ENCODE measurements at places on chromosomes 3 and 15.

DNA sequence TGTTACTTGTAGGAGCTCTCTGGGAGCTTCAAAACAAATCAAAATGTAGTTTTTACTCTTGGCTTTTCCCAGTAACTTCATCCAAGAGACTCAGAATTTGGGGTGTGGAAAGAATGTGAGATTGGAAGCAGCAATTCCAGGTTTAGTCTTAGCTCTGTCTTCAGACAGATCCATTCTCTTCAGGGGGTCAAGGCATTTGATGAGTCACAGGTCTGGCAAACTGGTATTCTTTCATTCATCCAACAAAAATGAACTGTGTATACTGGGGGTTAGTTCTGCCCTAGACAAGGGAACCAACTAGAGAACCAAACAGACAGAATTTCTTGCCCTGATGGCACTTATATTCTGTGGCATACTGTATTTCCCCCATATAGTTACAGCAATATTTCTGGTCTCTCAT lies 36.3 kb upstream of the CADPS start:
- DNase-seq: no peak

DNA sequence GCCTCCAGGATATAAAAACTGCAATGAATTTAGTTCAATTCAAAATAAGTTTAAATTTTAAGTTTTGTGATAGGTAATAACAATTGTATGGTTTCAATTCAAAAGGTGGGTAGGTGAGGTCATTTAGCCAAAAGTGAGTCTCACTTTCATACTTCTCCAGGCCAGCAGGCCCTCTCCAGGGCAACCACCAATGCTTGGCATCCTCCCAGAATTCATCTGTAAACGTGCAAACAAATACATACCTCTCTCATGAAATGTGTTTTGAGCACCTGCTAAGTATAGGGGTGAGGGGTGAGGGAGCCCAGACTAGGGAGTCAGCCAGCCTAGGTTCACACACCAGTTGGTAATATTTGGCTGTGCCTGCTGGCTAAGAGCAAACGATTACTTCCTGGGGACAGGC lies 22.0 kb upstream of the RBSN start:
- DNase-seq: no peak

- no peak for DNase-seq
Measured at GRCh38 chr3:70829092-70829491, 516.7 kb upstream of the MDFIC2 start.

DNA sequence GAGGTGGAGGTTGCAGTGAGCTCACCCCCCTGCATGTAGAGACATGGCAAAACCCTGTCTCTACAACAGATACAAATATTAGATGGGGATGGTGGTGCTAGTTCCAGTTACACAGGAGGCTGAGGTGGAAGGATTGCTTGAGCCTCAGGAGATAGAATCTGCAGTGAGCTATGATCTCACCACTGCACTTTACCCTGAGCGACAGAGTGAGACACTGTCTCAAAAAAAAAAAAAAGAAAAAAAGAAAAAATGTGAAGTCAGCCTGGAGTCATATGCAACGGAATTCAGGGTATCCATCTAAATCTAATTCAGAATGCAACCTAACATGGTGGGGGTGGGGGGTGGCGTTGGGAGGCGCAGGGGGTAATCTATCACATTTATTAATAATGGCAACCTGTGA lies 37.1 kb upstream of the NR2F2 start:
- DNase-seq: no peak

DNA sequence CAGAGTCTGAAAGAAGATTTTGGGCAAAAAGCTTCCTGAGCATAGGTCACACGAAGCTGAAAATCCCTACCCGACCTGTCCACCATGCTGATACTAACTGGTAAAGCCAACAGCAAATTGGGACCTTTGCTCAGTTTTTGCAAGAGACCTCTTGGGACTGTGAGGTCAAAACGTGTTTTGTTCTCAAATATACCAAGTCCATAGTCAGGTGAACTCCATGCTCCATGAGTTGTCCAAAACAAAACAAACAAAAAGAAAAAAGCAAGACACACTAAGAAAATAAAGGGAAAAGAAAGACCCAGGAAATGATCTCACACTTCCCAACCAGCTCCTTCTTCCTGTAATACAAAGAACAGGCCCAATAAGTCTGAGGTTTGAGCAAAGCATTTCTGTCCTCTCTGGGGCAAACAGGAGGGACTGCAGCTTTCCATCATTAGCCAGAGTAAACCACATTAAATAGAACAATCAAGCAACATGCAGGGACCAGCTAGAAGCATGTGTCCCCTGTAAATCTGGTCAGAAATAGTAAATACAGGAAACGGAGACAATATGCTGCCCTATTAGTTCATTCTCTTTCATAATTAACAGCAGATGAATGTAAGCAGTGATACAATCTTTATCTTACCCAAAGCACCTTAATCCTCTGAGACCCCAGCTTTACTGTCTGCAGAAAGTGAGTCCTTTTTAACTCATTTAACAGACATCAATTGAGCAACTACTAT lies 125.0 kb upstream of the LIPC start:
- DNase-seq: no peak

DNA sequence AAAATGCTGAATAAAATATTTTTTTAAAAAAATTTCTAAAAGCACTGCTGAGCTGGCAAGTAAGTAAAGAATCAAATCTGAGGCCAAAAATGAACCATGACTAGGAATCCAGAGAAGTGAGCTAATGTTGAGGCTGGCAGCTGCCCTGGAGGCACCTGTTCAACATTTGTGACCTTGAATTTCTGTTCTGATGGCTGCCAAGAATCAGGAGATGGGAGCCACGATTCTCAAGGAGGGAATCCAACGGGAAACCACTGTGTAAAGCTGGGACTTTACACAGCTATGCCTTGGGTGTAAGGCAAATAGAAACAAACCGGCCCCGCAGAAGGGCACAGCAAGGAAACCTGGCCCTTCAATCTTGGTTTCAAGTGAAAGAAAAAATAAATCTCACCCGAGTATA lies 22.7 kb downstream of the HEG1 start:
- DNase-seq: no peak

DNA sequence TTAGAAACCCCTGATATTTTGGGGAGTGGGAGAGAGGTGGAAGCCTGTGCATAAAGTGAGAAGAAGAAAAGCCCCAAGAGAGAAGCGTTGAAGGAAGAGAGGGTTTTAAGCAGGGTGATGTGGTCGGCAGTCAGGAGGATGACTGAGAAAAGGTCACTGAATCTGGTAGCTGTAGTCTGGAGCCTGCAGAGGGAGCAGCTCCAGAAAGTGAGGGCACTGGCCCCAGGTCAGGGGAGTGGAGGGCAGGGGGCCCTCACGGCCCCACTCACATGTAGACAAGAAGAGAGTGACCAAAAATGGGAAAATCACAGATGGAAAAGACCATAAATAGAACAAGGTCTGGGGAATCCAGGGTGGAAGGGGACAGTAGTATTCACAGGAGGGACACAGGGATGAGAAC lies 105.5 kb downstream of the RYK start:
- DNase-seq: no peak

- peak; percentile 72 for DNase-seq
Measured at GRCh38 chr3:88219138-88219792, 69.5 kb downstream of the C3orf38 start.
